GM23338 (cell line): ENCODE measurements at places on chromosomes 7 and 10. TPM values are rescaled to one million over a fixed set of nuclear protein-coding genes. Genes with fewer than 3 reads are reported as not detected.

Gene GNAT3
- not detected in 2 replicates for total RNA-seq

Gene GPR15LG
- total RNA-seq: not detected in 2 replicates

Gene CDC123
- 158 and 175 TPM in 2 replicates for total RNA-seq

Gene CCM2
- total RNA-seq: 37.0 and 40.1 TPM in 2 replicates

Gene GSTO1
- 52.5 and 75.3 TPM in 2 replicates for total RNA-seq

DNA sequence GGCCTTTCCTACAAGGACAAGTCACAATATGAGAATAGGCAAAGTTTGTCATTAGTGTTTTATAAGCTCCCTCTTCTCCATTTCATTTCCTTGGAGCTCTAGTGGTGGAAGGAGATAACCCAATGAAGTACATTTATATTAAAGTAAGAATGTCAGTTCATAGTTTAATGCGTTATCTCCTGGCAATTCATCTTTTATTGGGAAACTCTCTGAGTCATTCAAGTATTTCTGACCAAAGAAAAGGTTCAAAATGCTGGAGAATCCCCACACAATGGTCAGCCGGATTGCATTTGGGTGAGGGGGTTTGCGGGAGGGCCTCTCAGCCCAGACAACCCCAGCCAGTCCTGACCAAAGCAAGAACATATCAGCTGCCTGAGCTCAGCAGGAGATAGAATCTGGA is 321.5 kb upstream of the NRP1 start:
- H3K27me3 ChIP-seq: no peaks in the 10 kb centered on the region
- no peak overlapping the region for H3K4me3 ChIP-seq

- H3K27ac ChIP-seq: no peak overlapping the region
- H3K27me3 ChIP-seq: no peaks in the 10 kb centered on the region
- no peak for DNase-seq
- peaks cover 6% of the 10 kb centered on the region; the same call in 1 of the 2 replicates for H3K36me3 ChIP-seq
- no peak overlapping the region for H3K4me3 ChIP-seq
- H3K4me1 ChIP-seq: peaks cover 5% of the 10 kb centered on the region; the same call in 1 of the 2 replicates
These were observed 161.7 kb downstream of the AKR1D1 start for GRCh38 chr7:138237995-138238394.

DNA sequence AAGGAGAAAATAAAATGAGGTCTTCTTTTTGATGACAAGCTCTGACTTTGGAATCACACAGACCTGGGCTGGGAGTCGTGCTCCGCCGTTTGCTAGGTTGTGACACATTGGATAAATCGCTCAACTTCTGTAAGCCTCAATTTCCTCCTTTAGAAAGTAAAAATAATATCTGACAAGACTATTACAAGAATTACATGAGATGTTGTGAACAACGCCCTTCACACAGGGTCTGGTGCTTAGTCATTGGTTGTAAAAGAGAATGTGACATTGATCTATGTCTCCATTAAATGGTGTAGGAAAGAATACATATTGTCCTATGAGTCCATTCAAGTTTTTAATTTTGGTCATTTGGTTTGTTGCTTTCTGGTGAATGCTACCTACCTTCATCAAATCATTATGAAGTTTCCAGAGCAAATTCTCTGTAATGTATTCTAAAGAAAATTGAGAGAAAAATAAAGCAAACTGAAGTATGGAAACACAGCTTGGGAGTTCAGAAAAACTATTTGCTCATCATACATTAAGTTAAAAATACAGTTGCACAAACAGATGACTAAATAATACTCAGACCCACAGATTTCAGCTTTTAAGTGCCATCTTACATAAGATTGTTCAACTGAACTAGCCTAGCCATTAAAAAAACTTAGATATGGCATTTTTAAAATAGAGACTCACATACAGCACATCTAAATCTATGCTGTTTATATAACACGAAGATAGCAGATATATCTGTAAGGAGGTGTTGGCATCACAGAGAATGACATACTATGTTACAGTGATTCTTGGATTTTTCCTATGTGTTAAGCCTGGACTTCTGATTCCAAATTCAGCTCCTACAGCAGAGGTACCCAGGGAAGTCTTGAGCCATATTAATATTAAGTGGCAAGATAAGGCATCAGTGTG is 12.3 kb upstream of the ADRB1 start:
- no peak overlapping the region for H3K4me3 ChIP-seq
- H3K4me1 ChIP-seq: no peaks in the 10 kb centered on the region
- no peak overlapping the region for H3K27ac ChIP-seq
- no peaks in the 10 kb centered on the region for H3K36me3 ChIP-seq

DNA sequence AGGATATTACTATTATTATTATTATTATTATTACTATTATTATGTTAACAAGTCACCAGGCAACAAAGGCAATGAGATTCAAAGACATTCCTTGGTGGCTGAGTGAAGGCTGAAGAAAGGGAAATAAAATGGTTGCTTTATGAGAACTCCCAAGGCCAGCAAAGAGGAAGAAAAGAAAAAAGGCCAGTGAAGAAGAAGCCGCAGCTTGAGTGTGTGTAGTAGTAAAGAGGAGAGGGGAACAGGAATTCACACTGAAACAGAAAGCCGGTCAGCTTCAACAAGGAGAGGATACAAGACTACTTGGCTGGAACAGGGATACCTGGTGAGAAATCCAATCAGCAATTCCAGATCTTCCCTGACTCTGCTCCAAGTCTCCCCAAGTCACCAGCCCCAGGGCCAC is 42.4 kb downstream of the PLXNA4 start:
- peaks cover 10% of the 10 kb centered on the region; the same call in 1 of the 2 replicates for H3K4me1 ChIP-seq
- no peak overlapping the region for H3K27ac ChIP-seq
- no peak overlapping the region for H3K4me3 ChIP-seq
- no peak for DNase-seq
- H3K36me3 ChIP-seq: no peaks in the 10 kb centered on the region

DNA sequence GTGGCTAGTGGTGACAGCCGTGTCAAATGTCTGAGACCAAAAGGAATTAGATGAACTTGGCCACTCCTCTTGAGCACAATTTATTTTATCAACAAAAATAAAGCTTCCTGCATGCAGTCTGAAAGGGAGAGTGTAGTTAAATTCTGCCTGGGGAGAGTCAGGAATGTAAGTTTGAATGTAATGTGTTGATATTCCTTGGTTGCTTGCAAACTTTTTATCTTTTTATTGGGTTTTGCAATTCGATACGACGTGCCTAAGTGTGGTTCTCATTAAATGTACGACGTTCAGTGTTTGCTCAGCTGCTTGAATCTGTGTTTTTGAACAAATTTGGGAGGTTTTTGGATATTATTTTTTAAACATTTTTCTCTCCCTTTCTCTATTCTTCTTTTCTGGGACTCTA is 839.9 kb downstream of the CCSER2 start:
- no peaks in the 10 kb centered on the region for H3K4me1 ChIP-seq
- H3K4me3 ChIP-seq: no peak overlapping the region
- H3K27ac ChIP-seq: no peak overlapping the region
- no peak for DNase-seq
- H3K36me3 ChIP-seq: no peaks in the 10 kb centered on the region

DNA sequence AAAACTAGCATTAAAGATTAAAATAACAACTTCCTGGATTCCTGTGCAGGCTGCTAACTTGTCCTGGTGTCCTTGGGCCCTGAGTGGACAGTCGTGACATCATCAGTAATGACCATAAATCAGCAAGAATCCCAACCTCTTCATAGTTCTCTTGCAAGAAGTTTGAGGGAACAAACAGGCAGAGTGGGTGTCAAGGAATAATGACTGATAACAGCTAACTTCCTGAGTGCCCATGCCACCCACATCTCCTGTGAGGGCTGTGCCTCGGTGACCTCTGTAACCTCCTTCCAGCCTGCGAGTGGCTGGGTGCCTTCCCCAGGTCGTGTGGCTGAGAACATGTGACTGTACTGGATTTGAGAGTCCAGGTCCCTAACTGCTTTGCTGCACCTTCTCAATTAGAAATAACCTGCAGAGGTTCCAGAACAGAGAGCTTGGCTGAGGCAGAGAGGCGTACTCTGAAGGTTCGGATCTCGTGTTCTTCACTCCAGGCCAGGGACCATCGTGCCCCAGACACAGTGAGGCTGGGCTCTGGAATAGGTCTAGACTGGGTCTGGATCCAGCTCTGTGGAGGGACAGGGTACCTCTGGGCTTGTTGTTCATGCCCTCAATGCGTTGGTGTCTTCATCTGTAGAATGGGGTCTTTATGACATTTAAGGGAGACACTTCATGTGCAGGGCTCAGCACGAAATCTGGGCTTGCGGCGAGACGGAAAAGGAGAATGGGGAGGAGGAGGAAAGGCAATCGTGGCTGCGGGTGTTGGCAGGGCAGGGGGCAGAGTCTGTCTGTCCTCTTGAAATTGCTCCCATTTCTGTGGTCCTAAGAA is 313.1 kb upstream of the ZNF32 start:
- H3K27me3 ChIP-seq: no peaks in the 10 kb centered on the region
- no peaks in the 10 kb centered on the region for H3K4me1 ChIP-seq
- H3K36me3 ChIP-seq: no peaks in the 10 kb centered on the region
- no peak for DNase-seq
- H3K27ac ChIP-seq: no peak overlapping the region

- H3K4me1 ChIP-seq: peaks cover 27% of the 10 kb centered on the region
- peak overlapping the region; percentile 43; the same call in 1 of the 2 replicates for H3K27ac ChIP-seq
- H3K27me3 ChIP-seq: no peaks in the 10 kb centered on the region
- H3K36me3 ChIP-seq: no peaks in the 10 kb centered on the region; the same call in 1 of the 2 replicates
- peak overlapping the region; percentile 73 for H3K4me3 ChIP-seq
These were observed 660 bp downstream of the SUV39H2 start for GRCh38 chr10:14879124-14879927.

DNA sequence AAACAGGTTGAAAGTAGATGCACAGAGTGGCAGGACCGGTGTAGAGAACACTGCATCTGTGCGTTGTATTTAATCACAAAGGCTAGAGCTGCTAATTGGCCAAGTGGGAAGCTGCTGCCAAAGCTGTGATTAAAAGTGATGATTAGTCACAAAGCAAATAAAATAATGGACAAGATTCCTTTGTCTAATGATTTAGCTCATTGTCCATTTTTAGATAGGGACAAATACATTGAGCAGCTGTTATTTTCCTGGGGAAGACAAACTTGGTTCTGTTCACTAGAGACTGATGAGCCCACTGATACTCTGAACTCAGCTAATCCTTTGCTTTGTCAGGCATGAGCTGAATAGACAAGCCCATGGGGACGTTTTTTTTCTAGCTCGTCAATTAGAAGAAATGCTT is 19.7 kb downstream of the UBE3C start:
- DNase-seq: no peak
- H3K4me3 ChIP-seq: no peak overlapping the region
- H3K4me1 ChIP-seq: peaks cover 8% of the 10 kb centered on the region
- H3K36me3 ChIP-seq: no peaks in the 10 kb centered on the region
- no peak overlapping the region for H3K27ac ChIP-seq
- H3K27me3 ChIP-seq: no peaks in the 10 kb centered on the region

DNA sequence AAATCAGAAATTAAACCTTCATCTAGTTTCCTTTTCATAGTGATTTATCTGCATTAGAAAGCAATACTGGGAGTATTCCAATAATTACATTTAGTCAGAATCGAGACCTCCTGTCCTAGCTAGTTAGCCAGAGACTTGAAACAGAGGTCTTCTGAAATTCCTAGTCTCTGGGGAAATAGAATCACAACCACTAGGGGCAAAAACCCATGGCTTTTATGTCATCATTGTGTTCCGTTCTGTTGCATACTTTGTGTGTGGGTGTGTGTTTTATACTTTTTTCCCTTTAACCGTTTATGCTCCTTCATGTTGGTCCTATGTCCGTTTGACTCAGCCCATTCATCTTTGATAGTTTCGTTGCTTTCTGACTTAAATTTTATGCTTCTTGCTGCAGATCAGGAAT is 79.8 kb downstream of the RALA start:
- no peaks in the 10 kb centered on the region for H3K4me1 ChIP-seq
- DNase-seq: peak; percentile 39
- no peaks in the 10 kb centered on the region for H3K27me3 ChIP-seq
- H3K36me3 ChIP-seq: no peaks in the 10 kb centered on the region
- H3K27ac ChIP-seq: no peak overlapping the region

- H3K36me3 ChIP-seq: no peaks in the 10 kb centered on the region
- no peaks in the 10 kb centered on the region for H3K27me3 ChIP-seq
- DNase-seq: no peak
These were observed 784.5 kb upstream of the IGFBP3 start for GRCh38 chr7:46705386-46706255.

DNA sequence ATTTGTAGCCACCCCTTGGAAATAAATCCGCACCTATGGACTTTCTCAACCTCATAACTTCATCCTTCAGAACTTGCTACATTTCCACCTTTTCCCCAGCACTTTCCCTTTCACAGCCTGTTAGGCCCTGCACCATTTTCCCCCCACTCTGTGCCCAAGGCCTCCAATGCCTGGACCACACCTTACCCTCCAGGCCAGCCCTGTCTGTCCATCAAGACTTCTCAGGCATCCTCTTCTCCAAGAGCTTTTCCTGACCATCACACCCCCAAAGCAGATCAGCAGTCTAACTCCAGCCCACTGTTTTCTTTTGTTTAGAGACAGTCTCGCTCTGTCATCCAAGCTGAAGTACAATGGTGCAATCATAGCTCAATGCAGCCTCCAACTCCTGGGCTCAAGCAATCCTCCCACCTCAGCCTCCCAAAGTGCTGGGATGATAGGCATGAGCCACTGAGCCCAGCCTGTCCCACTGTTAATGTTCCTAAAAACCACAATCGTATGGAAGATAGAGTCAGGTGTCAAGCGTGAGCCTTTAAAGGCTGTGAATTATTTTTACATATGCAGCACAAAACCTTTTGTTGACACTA is 116.8 kb downstream of the PARD3 start:
- H3K4me3 ChIP-seq: no peak overlapping the region
- H3K4me1 ChIP-seq: peaks cover 26% of the 10 kb centered on the region
- H3K36me3 ChIP-seq: no peaks in the 10 kb centered on the region
- no peak overlapping the region for H3K27ac ChIP-seq

DNA sequence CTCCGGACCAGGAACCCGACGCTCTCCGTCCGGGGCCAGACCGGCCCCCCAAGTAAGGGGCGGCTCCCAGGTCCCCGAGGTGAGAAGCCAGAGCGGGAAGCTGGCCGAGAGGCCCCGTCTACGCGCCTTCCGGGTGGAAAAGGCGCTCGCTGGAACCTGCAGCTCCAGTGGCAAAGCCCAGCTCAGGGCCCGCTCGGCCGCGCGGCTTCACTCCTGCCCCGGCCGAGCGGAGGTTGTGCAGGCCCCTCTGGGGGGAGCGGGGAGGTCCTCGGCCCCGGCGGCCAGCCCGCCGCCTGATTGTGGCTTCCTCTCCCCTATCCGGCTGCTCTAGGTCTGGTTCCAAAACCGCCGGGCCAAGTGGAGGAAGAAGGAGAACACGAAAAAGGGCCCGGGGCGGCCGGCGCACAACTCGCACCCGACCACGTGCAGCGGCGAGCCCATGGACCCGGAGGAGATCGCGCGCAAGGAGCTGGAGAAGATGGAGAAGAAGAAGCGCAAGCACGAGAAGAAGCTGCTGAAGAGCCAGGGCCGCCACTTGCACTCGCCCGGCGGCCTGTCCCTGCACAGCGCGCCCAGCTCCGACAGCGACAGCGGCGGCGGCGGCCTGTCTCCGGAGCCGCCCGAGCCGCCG is 2.9 kb downstream of the UNCX start:
- H3K27me3 ChIP-seq: peaks cover 95% of the 10 kb centered on the region
- H3K4me1 ChIP-seq: peaks cover 50% of the 10 kb centered on the region
- peak; percentile 63 for DNase-seq
- peak overlapping the region; percentile 49 for H3K4me3 ChIP-seq
